OCI-M1 (cell line): ENCODE measurements at places on chromosomes 2 and 18.

DNA sequence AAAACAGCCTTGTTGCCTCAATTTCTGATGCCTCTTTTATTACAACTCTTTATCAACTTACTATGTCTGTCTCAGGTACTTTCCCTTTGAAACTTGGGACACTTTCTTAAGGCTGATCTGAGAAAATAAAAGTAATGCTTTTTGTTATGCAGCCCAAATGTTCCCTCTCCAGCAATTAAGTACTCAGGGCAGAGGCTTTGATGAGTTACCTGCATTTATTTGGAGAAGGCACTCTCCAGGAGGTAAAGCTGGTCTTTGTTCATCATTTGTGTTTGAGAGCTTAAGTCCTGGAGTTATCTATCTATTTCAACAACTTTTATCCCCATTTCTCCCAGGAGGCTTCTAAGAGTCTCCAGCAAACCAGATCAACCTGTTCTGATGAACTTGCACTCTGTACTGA is 259.2 kb downstream of the ASXL3 start:
- no peak for DNase-seq

- DNase-seq = peak; percentile 77
Measured at GRCh38 chr2:98560256-98560771, 48.0 kb downstream of the COA5 start.

- peak; percentile 60 for DNase-seq
Measured at GRCh38 chr2:195533771-195534642, 123.0 kb upstream of the SLC39A10 start.

- no peak for DNase-seq
Measured at GRCh38 chr18:23499291-23499781, 4.0 kb upstream of the RMC1 start.

DNA sequence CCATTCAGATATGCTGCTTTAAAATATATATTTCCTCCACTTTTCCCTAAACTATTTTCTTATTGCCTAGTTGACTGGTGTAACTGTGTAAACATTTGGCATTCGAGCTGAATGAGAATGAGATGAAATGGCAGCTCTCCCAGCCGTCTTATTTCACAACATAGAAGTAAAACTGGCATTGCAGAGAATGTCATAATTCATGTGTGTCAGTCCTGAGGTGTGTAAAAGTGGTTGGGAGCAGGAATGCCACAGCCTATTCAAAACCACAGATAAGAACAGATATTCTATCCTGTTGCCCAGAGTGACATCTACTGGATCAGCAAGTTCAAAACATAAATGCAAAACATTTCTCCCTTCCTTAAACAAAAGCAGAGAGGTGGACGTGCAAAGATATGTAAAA is 565.5 kb upstream of the CHAC2 start:
- DNase-seq = peak; percentile 87

GRCh38 chr2:240714747-240715725 is 23.4 kb downstream of the AQP12A start:
- DNase-seq = no peak

DNA sequence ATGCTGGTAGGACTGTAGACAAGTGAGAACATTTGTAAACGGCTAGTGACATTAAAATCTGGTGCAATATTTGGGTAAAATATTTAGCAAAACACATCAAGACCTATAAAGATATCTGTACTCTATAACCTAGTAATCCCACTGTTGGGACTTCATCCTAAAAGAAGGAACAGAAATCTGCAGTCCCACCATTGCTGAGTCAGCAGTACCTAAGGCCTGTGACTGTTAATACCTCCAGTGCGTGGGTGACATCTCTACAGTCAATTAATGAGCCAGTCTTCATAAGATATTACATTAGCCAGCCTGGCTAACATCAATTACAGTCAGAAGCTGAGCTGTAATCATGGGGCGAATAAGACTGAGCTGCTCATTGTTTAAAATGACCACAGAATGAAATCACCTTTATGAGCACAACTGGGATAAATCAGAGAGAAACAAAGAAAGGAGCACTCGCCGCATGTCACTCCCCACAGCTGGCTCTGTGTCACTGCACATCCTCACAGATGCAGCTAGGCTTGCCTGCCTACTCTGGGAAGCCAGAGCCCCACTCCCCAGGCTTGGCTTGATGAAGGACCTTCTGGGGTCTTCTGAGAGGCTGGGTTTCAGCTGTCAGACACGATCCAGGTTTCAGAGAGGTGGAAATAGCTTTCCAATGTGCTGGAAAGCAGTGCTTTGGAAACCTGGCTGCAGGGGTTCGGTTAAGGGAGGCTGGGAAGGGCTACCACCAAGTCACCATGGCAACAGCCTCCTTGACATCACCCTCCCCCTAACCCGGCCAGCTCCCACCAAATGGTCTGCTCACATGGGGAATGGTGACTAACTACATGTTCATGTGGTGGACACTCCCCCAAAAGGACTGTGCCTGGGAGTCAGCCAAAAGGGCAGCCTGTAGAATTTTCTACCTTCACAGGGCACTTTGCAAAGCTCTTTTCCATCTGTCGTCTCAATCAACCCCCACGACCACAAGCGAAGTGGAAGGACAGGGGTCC is 145.0 kb downstream of the ZBTB7C start:
- no peak for DNase-seq

- DNase-seq = no peak
Measured at GRCh38 chr18:35982409-35983114, 10.1 kb downstream of the RMP24 start.

DNA sequence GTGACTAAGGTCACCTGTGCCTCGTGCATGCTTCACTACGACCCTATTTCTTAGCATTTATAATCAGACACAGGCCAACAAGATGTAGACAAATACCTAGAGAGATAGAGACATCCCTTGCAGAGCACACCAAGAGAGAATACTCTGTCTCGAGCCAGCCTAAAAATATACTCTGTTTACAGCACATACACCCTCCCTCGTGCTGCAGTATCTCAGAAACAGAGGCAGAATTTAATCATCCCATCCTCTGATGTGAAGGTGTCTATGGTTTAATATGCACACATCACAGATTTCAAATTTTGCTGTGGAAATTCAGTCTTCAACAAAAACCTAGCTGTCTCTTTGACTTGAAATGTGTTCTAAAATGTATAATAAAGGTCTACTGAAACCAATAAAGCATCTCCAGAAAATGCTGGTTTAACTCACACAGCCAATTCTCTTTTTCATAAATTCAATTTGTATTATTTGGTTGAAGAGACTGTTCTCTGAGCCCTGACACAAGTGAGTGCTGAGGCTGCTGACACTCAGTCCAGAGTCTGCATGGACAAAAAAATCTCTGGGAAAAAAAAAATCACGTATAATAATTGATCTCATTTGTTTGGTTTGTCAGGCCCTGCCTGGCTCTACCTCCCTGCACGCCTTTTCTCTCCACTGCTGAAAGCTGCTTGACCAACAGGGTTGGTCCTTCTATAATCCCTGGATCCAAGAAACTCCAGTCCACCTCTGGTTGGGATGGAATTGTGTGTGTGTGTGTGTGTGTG is 142.0 kb upstream of the FSHR start:
- no peak for DNase-seq

DNA sequence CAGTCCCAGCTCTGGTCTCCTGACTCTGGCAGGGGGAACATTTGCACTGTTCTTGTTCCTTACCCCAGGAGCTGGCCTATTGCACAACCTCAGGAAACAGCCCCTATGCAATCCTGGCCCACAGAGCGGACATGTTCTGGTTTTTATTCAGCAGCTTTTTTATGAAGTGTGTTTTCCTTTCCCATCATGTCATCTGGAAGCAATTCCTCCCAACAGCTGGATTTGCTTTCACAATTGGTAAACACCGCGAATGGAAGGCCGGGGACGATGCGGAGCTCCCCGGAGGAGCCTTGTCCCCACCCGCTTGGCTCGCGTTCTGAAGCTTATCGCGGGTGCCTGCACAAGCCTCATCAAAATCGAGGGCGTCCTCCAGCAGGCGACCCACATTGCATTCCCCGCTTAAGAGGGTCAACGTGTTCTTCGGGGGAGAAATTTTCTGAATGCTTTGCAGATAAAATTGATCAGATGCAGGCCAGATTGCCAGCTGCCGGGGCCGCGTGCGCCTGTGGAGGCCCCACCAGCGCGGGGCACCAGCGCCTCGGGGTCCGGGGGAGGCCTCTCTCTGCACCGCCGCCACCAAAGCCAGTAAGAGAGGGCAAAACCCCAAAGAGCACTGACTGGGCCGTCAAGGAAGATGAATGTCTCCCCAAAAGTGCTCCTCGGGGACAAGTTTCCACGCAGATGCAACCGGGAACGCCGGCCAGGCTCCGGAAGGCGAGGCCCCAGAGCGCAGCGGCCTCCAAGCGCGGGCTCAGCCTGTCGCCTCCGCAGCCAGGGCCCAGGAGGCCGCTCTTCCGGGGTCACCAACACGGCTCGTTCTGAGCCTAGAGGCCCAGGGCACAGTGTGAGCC is 60.3 kb upstream of the SP3 start:
- no peak for DNase-seq

DNA sequence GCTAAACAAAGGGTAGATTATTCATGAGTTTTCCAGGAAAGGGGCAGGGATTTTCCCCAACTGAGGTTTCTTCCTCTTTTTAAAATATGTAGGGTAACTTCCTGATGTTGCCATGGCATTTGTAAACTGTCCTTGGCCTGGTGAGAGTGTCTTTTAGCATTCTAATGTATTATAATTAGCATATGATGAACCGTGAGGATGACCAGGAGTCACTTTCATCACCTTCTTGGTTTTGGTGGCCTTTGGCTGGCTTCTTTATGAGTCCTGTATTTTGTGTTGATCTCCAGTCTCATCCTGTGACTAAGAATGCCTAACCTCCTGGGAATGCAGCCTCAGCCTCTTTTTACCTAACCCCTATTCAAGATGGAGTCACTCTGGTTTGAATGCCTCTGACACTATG is 391.0 kb upstream of the LINC00305 start:
- DNase-seq = peak; percentile 59

GRCh38 chr2:177746358-177746757 is 326.2 kb downstream of the PDE11A start:
- DNase-seq = no peak

DNA sequence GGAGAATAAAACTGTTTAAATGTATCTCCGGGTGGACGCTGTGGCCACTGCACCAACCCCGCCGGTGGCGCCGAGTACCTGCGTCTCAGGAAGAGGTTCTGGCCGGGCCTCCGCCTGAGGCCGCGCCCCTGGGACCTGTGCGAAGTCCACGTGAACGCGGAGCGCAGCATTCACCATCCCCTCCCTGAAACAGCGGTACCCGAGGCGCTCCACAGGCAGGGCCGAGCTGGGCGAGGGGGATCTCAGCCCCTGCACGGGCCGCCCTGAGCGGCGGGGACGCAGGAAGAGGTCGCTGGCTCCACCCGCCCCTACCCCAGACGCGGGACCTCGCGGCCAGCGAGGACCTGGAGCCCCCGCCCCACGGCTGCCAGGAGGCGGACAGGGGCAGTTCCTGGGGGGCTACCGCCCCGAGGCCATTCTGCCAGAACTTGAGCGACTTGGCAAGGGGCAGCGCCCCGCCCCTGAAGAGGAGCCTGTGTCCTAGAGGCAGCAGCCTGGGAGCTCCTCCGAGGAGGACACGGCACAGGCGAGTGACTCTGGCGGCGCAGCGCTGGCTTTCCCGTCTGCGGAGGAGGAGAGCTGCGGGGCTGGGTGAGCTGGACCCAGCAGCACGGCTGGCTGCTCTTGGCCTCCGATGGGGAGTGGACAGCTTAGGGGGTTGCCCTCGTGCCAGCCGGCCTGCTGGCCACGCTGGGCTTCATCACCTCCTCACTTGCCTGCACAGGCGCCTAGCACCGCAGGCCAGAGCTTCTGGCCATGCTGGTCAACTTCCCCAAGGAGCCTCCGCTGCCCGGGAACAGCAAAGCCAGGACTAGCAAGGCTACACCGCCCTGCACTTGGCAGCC is 9.7 kb upstream of the TEKT4 start:
- DNase-seq = no peak

GRCh38 chr18:36893227-36893626 is 64.3 kb downstream of the KIAA1328 start:
- no peak for DNase-seq

DNA sequence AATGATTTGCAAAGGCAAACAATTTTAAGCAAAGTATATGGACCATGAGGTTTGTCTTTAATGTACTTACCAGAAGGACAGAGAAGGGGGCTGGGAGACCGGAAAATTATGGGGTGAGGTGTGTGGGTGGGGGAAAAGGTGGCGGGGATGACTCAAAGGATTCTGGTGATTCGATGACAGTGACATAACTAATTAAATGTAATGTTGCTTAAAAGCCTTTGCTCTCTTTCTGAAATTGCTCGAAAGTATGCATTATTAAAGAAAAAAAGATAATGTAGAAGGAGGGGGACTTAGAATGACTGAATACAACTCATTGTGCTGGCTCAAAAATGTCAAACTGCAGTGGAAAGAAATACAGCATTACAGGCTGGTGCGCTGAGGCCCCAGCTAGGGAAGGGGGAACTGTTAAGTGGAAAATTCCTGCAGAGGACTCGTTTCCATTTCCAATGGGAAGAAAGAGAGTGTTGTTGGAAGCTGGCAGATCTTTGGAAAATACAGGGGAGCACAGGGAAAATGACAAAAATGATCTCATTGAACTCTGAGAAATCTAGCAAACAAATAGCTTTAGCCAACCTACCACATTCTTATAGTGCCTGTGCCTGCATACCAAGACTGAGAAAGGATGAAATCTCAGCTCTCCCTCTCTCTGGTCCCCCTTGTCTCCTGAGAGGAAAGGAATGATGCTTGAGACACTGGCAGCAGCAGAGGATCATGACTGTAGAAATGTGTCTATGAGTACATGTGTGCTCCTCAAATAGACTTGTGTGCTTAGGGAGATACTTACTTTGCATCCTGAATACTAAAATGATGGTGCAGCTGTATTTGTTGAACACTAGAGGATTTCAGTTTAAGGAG is 632.4 kb downstream of the NYAP2 start:
- DNase-seq = no peak

DNA sequence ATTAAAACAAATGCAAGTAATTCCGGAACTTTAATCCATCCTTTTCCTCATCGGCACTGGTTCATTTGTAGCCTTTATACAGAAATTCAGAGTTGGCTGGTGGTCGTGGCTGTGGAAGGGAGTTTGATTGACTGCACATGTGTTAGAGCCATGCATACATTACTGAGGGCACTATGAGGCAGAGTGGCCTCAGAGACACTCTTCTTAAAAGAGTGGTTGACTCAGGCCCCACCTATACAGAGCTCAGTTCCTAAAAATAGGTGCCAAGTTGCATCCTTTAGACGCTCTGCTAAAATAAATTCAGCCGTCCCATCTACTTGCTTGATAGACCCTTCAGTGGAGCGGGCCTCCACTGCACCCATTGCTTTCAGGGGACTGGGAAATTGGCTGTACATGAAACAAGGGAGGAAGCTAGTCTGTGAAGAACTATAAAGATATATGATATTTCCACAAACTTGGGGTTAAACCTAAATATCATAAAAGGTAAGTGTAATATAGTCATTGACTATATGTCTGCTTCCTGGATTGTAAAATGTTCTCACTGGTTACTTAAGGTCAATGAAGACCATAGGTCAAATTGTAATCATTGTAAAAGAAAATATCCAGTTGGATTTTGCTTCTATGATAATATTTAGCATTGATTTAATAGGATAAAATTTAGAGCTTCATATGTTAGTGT is 298.9 kb downstream of the XIRP2 start:
- DNase-seq = no peak
